ENCODE measurements at places on chromosomes 11 and 22. TPM values are rescaled to one million over a fixed set of nuclear protein-coding genes. Genes with fewer than 3 reads are reported as not detected.

Gene STK33
- total RNA-seq = 10.9 TPM

Gene OVCH2
- total RNA-seq = not detected

Gene ST3GAL4
- 49.8 TPM for total RNA-seq

Gene LRRC32
- 0.29 TPM for total RNA-seq

Gene APOA5
- not detected for total RNA-seq

Gene CCDC157
- 1.4 TPM for total RNA-seq
